ENCODE measurements at places on chromosomes 7 and 10.

DNA sequence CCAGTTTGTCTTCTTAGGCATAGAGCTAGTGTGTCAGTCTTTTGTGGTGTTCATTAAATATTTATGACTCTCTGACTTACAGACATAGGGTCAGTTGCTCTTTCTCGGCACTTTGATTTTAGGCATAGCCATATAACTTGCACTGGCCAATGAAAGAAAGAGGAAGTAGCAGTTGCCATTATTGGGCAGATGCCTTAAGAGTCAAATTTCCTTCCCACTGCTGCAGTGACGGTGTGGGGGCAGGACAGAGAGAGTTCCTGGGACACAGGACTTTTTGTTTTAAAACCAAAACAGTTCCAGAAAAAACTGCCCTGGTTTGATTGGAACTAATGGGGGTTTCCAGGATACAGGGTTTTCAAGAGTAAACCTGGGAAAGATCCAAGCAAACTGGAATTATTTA, 60.2 kb upstream of the PHF14 start:
- DNase-seq, result no peak

- DNase-seq, result no peak
These were observed 3.0 kb upstream of the JAZF1 start for GRCh38 chr7:28183627-28184026.

DNA sequence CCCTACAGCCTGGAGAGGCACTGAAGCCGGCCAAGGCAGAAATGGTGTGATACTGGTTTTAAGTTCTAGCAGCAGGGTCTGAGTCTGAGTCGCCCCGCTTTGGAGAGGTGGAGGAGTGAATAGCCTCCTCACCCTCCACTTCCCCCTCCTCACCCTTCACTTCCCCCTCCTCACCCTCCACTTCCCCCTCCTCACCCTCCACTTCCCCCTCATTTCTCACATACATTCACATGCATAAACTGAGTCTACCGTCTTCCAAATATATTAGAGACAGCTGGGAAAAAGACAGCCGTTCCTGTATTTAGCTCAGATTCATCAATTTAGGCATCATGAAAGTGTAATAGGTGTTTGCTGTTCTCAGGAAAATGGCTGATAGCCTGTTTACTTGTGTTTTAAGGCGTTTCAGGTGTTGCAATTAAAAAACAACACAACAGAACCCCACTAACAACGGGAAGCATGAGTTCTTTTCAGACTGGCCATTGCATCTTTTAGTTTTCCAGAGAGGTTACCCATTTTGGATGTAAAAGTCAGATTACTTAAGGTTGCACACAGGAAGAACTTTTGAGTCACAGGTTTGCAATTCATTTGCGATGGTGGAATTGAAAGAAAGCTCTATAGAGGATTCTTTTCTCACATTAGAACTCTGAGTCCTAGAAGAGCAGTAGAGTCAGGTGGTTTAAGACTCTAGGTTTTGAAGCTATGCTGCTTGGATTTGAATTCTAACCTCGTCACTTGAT, 861 bp downstream of the NRBF2 start:
- DNase-seq, result no peak

DNA sequence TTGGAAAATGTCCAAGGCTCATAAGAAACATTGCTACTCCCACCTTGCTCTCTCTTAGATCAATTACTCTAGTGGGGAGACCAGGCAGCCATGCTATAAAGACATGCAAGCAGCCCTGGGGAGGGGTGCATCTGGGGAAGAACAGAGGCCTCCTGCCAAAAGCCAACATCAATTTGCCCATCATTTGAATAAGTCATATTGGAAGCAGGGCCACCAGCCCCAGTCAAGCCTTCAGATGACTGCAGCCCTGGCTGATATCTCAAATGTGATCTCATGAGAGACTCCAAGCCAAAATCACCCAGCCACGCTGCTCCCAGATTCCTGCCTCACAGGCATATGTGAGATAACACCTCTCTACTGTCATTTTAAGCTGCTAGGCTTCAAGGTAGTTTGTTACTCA, 157.5 kb upstream of the PDE1C start:
- DNase-seq, result no peak

DNA sequence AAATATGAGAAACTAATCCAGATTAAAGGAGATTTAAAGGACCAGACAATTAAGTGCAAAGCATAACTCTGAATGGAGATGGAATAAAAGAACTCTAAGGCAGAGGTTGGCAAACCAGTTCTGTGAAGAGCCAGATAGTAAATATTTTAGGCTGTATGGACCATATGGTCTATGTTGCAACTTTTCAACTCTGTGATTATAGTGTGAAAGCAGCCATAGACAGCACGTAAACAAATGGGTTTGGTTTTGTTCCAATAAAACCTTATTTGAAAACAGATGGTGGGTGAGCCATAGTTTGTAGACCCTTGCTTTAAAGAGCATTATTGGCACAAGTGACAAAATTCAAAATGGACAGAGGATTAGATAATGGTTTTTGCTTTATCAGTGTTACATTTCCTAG, 884.1 kb downstream of the CCSER2 start:
- DNase-seq, result no peak

GRCh38 chr7:32206987-32207386, 136.8 kb upstream of the PDE1C start:
- no peak for DNase-seq

Data from stimulated activated CD4-positive, alpha-beta T cell treated with anti-CD3 and anti-CD28 coated beads, TNF-alpha, amount 100 ng/mL, for 4 hours (primary cell).